ENCODE measurements at places on chromosomes 2 and 18. TPM values are rescaled to one million over a fixed set of nuclear protein-coding genes. Genes with fewer than 3 reads are reported as not detected.

CRYGD gene
- 2.4 TPM for total RNA-seq

RAX gene
- not detected for total RNA-seq

HEATR5B gene
- 125 TPM for total RNA-seq

- no peak for DNase-seq
Observed at GRCh38 chr2:203987959-203988358, 51.4 kb downstream of the ICOS start.

GRCh38 chr2:196248467-196249094 lies 77.2 kb upstream of the STK17B start:
- DNase-seq: no peak

- no peak for DNase-seq
Observed at GRCh38 chr2:2536416-2537056, 205.5 kb upstream of the MYT1L start.

FTCDNL1 gene
- total RNA-seq: 2.0 TPM

DNA sequence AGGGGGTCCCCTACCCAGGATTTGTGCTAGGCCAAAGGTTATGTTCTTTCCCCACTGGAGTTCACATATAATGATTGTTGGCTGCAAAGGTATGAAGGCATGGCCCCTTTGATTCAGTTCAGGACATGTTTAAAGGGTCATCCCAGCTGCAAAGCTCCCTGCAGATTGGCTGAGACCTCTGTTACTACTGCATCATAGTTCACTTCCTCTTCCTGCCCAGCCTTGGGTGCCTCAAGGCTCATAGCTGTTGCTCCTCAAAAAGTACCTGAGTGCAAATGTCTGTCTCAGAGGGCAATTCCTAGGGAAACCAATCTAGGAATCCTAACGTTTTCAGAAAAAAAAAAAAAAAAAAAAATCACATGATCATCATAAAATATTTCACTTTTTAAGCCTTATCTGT lies 125.1 kb downstream of the ATL2 start:
- DNase-seq: no peak

DNA sequence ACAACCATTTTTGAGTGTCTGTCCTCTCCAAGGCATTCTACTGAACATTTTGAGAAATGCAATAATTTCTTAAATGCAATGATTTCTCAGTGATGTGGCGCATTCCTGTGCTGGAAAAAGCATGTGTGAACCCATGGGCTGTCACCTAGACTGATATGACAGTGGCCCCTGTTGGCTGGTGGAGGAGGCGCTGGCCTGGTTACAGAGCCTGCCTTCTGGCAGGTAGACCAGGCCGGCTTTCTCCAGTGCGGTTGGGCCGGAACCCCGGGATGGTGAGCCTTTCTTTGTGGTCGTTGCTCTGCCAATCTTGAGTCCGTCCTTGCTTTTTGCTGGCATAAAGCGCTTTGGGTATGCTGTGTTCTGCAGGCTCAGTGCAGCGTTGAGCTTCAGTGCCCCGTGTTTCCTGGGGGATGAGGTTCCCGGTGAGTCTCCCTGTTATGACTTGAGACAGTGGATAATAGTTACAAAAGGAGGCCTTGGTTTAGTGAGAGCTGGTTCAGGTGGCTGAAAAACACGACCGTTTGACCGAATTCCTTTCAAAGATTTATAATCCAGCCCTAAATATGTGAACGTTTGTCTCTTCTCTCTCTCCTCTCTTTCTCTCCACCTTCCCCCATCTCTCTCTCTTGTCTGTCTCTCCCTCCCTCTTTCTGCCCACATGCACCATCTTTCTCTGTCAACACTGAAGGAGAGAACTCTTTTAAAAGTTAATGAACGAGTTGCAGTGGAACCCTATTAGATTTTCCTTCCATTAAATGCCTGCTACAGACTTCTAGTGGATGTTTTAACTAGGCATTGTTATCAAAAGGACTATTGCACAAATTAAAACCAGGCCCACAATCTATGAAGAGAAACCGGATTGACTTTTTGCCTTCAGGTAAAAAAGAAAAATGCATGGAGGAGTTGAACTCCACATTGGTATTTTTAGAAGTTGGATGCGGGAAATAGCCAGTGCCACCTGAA lies 34.0 kb downstream of the TSHZ1 start:
- peak; percentile 39 for DNase-seq

- no peak for DNase-seq
Observed at GRCh38 chr2:17270894-17271293, 247.3 kb downstream of the RAD51AP2 start.

GRCh38 chr2:201058914-201059313 lies 12.6 kb downstream of the HYCC2 start:
- DNase-seq: no peak

ERMN gene
- total RNA-seq: under 0.01 TPM

VIL1 gene
- total RNA-seq: not detected

DNA sequence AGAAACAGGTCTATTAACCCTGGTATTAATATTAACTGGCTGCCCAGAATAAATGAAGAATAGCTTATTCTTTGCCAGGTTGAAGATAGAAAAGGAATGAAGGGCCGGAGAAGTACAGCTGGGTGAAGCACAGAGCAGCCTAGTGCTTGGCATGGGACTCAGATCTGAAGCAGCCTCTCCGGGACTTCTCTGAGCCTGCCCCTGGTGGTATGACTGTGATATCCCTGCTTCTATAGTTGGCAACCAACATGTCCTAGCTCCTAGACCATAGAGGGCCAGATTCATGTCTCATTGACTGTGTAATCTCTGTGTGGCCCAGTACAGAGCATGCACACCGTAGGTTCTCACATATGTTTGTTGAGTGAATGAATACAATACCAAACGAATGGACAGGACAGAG lies 107.8 kb downstream of the MSH2 start:
- DNase-seq: no peak

PTPN4 gene
- total RNA-seq: 175 TPM
